ENCODE measurements at places on chromosomes 7 and 10. TPM values are rescaled to one million over a fixed set of nuclear protein-coding genes. Genes with fewer than 3 reads are reported as not detected.

Gene PBLD
- total RNA-seq: 2.9 TPM

Gene PSD
- total RNA-seq: 14.1 TPM

Gene CRHR2
- total RNA-seq: not detected

Gene SPDYE2
- total RNA-seq: not detected

Gene GFRA1
- total RNA-seq: 0.18 TPM

Gene CCDC146
- total RNA-seq: under 0.01 TPM

Gene AFAP1L2
- 2.3 TPM for total RNA-seq
